ENCODE measurements at places on chromosomes 3 and 15.

DNA sequence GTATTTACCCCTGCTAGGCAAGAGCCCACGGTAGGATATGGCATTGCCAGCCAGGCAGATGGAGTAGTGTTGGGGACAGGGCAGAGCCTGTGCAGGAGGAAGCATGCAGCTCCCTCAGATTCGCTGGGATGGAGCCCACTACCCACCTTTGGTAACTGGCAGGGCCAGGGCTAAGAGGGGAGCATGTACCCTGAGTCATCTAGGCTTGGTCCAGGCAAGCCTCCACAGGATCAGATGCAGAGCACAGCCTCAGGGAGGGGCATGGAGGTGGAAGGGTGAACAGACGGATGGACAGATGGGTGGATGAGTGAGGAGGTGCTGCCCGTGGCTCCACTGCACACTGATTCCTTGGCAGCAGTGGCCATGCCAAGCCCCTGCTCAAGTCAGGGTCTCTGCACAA, 33.0 kb downstream of the IL20RB start:
- DNase-seq = no peak

DNA sequence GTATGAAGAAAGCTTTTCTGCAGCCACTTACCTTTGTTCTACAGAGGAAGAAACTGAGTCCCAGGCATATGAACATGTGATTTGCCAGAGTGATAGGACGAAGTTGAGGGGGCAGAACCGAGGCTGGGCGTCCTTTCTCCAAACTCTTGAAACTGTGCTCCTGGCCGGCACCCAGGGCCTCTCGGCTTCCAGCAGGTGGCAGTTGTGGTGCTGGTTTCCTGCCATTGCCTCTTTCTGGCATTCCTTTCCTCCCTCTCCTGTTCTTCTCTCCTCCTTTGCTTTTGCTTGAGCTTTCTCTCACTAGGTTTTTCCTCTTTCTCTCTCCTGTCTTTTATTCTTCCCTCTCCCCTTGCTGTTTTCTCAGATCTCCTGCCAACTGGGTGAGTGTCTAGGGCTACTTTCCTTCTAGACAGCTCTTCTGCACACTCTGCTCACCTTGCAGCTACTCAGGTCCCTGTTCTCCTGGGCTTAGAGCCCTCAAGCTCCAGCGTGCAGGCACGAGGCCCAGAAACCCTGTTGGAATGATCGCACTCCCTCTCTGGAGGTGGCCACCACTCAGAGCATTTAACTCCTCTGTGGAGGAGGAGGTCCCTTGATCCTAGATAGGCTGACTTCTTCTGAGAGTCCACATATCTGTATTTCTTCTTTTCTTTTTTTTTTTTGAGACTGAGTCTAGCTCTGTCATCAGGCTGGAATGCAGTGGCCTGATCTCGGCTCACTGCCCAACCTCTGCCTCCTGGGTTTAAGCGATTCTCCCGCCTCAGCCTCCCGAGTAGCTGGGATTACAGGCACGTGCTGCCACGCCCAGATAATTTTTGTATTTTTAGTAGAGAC, 26.2 kb downstream of the TRAK1 start:
- DNase-seq = no peak

GRCh38 chr3:109413049-109413448, 75.7 kb upstream of the DPPA4 start:
- DNase-seq = no peak

DNA sequence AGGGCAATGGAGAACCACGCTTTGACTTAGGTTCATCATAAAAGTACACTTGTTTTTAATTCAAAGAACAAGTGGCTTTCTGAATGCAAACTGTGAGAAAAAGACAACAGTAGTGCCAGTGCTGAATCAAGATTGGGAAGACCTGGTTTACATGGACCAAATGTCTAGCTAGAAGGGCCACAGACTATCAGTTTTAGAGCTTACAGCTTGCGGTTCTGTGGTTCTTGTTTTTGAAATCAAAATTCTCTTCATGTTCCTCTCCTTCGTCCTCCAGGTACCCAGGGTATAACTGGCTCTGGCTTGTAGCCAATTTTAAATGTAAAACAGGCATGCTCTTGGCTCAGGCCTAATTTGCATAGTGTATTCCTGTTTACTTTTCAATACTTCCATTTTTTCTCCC, 124.6 kb downstream of the TGFBR2 start:
- DNase-seq = no peak
